Dermis microvascular lymphatic vessel endothelial cell (primary cell): ENCODE measurements at places on chromosomes 3 and 15.
A peak's percentile ranks its signal among the peaks of the same experiment; 100 is the strongest.

- DNase-seq, result no peak
Observed at GRCh38 chr3:43080726-43081568, 24.9 kb downstream of the POMGNT2 start.

DNA sequence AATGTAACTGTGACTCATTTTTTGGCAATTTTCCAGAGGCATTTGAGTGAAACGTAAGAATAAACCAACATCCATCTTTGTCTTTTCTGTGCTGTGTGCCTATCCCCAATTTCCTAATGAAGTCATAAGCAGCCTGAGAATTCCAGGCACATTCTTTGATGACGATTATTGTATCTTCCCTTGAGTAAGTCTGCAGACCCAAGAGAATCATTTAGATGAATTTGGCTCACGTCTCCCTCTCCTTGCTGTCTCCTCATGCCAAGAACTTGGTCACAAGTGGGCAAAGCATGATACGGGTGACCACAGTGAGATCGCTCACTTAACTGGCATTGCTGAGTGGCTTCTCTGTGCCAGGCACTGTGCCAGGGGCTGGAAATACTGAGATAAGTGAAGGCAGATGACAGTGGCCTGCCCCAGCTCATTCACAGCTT is 384.5 kb upstream of the IL12A start:
- DNase-seq, result no peak

- DNase-seq, result peak; percentile 52
Observed at GRCh38 chr15:64841344-64842095, at the start of gene PLEKHO2. Gene PLEKHO2 (plus strand): TSS chr15:64841915. CDS start chr15:64842017, 102 bp downstream.

- no peak for DNase-seq
Observed at GRCh38 chr3:128867200-128868125, 12.0 kb upstream of the ACAD9 start.

GRCh38 chr15:74565381-74566085 is 24.5 kb downstream of the ARID3B start:
- DNase-seq, result no peak

GRCh38 chr3:464255-464654 is 267.7 kb downstream of the CHL1 start:
- no peak for DNase-seq

GRCh38 chr15:82140886-82141285 is 95.1 kb upstream of the MEX3B start:
- DNase-seq, result no peak

DNA sequence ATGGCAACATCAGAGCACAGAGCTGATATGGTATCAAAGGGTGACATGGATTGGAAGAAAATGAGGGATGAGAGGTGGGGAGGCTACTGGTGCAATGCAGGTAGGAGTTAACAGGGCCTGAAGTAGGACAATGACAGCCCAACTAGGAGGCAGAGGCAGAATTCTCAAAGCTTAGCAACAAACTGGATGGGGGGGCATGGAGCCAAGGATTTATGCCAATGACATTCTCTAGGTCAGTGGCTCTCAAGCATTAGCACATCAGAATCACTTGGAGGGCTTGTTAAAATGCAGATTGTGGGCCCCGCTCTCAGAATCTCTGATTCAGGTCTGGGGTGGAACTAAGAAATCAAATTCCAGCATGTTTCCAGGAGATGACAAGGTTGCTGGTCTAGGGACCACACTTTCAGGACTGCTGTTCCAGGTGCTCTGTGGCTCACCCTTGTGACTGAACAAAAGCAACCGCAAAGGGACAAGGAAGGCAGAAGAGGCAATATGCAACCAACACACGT is 98.0 kb upstream of the TNIK start:
- no peak for DNase-seq

DNA sequence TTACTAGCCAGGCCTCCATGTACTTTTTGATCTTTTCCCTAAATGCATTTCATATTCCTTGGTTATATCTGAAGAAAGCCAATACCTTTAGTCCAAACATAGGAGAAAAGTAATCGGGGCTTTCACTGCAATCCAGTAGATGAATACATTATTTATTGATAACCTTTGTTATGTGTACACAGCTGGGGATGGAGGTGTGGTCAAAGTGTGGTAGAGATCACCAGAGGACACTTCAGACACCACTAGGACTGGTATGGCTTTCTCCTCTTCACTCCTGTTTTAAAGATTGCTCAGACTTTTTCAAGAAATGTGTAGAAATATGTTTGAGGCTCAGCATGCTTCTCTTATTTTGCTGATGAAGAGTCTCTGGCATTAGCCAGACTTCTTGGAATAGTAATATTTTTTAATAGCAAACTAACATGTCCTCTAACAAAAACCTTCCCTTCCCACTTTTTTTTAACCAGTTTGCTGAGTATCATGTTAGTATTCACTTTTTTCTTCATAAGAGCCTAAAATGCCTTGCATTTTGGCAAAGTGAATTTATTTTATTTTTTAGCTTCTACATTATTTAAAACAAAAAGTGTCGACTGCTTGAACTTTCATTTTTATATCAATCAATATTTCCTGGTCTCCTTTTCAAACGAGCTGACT is 65.6 kb upstream of the MBNL1 start:
- DNase-seq, result no peak
